ENCODE measurements at places on chromosomes 13 and 19.
A peak's percentile ranks its signal among the peaks of the same experiment; 100 is the strongest.

GRCh38 chr13:45276913-45277312 is 64.1 kb downstream of the TPT1 start:
- DNase-seq, result no peak

DNA sequence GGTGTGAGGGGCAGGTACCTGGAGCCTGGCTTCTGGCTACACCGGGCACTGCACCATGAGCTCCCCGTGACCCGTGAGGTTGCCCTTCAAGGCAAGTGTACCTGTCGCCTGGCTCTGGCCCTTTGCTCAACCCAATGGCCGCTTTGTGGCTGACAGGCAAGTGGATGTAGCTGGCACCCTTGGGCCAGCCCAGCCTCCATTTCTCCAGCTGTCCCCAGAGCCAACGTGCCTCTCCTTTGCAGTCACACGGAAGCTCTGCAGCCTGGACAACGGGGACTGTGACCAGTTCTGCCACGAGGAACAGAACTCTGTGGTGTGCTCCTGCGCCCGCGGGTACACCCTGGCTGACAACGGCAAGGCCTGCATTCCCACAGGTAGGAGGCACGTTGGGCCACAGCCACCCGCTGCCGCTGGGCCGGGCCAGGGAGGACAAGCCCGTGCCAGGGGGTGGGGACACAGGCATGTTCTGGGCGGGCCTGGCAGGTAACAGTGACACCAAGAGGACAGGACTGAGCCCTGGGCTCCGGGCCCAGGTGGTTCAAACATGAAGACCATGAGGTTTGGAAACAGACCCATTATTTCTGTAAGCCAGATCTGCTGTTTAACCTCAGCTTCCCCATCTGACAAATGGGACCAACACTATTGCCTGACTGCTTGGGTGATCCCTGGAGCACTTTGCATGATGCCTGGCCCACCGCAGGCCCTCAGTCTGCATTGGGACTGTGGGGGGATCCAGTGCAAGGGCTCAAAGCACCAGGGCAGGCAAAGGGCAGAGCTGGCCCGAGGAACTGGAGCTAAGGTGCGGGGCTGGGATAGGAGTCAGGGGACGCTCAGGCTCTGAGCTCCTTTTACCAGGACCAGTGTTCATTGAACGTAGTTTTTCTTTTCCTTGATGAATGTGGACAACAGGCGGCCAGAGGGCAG is 17.5 kb upstream of the PROZ start:
- no peak for DNase-seq

DNA sequence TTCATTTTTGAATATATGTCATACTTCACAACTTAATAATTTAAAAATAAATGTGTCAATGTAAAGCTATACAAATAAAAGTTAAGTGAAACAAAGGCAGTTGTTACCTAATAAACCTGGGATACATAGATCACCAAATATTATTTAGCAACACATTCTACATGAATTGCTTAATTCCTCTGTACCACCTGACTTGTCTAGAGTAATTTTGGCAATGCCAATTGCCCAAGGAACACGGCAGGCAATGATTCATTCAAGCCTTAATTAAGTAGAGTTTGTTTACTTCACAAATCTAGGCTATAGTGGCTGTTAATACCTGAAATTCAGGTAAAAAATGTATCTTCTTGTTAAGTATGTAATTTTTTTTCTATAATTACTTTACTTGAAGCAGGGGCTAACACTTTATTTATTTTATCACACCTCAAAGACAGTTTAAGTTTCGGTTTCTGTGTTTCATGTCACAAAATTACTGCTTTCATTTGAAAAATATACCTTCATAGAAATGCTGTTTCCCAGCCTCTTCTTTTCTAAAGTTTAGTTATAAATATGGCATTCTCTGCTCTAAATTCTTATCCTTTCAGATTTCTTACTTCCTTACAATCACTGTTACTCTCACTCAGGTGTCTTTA is 705.7 kb downstream of the SLITRK5 start:
- DNase-seq, result no peak

GRCh38 chr19:45613926-45614725 is 12.1 kb upstream of the GPR4 start:
- DNase-seq, result peak; percentile 43

DNA sequence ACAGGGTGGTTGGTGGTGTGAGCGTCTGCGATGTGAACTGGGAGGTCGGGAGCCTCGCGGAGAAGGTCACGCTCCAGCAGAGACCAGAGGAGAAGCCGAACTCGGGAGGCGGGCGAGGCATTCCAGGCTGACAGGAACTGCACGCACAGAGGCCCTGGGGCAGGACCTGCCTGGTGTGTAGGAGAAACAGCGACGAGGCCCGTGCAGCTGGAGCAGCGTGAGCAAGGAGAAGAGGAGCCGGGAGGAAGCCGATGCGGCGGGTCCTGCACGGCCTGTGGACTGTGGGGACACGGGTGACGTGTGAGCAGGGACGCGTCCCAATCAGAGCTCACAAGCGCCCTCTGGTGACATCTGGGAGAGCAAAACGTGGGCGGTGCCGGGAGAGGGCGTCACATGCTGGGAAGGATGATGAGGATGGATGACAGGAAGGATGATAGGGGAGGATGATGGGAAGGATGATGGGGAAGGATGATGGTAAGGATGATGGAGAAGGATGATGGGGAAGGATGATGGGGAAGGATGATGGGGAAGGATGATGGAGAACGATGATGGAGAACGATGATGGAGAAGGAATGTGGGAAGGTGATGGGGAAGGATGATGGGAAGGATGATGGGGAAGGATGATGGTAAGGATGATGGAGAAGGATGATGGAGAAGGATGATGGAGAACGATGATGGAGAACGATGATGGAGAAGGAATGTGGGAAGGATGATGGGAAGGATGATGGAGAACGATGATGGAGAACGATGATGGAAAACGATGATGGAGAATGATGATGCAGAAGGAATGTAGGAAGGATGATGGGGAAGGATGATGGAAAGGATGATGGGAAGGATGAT is 16.1 kb upstream of the MADCAM1 start:
- DNase-seq, result no peak

DNA sequence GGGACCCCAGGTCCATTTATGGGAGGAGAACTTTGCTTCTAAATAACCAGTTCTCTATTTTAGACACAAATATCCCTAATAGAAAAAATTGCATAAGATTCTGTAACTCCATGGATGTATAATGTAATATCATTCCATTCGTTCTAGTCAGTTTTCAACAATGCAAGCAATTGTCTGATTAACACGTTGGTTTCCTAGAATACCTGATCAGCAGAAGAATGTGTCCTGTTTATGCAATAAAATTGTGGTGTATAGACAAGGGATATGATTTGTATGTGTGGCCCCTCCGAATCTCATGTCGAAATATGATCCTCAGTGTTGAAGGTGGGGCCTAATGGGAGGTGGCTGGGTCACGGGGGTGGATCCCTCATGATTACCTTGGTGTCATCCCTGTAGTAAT is 62.1 kb downstream of the RUBCNL start:
- no peak for DNase-seq

DNA sequence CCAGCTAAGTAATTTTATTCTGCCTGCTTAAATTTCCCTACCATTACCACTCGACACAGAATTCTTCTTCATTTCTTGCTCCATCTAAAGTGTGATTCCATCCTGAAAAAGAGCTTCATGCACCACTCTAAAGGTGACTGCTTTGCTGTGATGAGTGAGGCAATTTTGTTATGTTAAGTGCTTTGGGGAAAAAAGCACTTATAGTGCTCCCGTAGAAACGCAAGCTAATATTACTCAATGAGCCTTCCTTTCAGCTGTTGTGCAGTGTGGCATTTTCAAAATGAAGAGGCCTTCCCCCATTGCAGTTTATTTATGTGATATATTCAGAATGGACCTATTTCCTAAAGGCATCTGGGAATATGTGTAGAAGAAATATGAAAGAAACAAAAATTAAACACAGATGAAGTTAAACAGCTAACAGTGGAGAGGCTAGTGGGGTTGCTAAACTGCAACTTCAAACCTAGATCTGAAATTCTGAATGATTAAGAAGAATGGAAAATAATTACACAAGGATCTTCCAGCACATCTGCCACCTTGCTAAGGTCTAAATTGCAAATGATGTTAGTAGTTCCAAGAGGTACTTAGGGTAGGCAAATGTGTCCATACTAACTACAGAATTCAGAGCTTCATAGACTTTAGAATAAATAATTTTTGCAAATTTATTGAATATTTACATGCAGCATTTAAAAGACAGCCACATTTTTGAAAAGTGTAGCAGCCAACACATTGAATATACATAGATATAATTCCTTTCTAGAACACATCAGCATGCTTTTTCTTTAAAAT is 211.7 kb downstream of the DCT start:
- DNase-seq, result no peak

DNA sequence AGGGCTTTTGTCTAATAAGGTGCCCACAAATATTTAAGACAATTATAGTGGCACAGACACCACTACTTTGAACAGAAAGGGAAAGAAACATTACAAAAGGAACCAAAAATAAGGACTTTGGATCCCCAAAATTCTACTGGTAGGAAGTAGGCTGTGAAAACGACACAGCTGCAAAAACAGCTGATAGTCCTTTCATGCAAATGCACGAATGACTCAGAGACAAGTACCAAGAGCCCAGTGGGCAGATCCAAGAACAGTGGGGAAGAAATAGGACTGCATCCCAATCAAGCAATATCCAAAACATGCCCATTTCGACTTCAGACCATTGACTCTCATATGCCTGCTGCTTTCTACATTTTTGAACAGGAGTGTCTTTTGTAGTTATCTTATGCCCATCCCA is 269.4 kb upstream of the NBEA start:
- DNase-seq, result no peak

DNA sequence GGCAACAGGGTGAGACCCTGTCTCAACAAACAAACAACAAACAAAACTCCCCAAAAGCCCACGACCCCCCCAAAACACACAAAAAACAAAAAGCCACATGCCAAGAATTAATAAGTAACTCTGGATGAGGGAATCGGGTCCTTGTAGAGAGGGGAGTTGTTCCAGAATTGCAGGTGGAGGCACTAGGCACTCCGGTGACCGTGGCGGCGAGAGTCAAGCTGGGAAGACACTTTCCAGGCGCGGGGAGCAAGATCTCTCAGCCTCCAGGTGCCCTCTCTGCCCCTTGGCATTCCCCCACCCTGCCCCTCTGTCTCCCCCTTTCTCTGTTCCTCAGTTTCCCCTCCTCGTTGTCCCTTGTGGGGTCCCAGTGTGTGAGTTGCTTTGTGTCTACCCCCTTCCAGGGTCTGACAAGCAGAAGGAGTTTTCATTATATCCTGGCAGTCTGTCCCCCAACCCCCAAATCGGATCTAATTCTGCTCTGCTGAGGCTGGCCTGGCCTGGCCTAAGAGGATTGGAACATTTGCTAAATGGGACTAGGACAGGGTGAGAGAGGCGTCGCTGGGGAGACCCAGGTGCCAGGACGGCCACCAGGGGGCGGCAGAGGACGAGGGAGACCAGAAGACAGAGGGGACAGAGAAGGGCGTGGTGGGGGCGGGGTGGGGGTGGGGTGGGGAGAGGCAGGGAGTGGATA is 8.3 kb upstream of the CRX start:
- DNase-seq, result no peak

GRCh38 chr19:47680858-47681332 is 32.3 kb upstream of the EHD2 start:
- no peak for DNase-seq

DNA sequence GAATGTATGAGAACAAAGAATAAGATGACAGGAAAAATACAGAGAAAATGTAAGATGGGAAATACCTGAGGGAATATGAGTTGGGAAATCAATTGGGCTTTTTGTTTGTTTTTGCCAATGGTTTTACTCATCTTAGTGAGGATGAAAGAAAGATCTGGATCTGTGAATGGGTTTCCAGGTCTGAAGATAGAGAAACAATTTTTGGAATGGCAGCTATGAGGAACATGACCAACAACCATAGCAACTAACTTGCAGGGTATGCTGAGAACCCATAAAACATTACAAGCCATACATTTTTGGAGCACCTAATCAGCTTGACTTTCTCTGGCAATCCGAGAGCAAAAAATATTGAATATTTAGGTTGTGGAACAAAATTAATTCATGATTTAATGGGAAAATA is 290.0 kb downstream of the KCTD12 start:
- no peak for DNase-seq

GRCh38 chr19:40707615-40708014 is 9.1 kb downstream of the COQ8B start:
- no peak for DNase-seq

DNA sequence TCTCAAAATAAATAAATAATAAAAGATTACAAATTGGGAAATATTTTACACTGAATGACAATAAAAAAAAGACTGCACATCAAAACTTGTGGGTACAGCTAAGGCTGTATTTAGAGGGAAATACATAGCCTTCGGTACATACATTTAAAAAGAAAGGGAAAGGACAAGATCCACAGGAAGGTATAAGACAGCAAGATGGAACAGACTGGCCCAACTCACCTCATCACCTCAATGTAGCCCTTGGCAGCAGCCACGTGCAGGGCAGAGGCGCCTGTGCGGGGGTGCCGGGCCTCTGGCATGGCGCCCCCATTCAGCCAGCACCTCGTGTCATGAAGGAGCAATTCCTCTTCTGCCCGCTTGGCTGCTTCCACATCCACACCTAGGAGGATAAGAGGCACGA is 14.2 kb downstream of the PPP1R12C start:
- no peak for DNase-seq

DNA sequence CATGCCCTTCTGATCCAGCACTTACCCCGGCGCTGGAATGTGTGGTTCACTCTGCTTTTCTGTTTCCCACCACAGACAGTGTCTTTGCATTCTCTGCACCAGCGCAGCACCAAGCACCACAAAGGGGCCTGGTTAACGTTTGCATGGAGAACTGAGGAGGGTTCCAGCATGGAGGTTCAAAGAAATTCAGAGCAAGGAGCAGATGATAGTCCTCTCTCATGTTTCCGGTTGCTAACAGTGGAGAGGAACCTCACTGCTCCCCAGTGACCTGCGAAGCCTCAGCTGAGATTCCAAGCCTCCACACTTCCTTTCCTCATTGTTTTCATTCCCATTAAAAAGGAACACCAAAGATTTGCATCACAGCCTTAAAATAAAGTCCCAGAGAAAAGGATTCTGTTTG is 99.7 kb downstream of the STARD13 start:
- DNase-seq, result no peak

DNA sequence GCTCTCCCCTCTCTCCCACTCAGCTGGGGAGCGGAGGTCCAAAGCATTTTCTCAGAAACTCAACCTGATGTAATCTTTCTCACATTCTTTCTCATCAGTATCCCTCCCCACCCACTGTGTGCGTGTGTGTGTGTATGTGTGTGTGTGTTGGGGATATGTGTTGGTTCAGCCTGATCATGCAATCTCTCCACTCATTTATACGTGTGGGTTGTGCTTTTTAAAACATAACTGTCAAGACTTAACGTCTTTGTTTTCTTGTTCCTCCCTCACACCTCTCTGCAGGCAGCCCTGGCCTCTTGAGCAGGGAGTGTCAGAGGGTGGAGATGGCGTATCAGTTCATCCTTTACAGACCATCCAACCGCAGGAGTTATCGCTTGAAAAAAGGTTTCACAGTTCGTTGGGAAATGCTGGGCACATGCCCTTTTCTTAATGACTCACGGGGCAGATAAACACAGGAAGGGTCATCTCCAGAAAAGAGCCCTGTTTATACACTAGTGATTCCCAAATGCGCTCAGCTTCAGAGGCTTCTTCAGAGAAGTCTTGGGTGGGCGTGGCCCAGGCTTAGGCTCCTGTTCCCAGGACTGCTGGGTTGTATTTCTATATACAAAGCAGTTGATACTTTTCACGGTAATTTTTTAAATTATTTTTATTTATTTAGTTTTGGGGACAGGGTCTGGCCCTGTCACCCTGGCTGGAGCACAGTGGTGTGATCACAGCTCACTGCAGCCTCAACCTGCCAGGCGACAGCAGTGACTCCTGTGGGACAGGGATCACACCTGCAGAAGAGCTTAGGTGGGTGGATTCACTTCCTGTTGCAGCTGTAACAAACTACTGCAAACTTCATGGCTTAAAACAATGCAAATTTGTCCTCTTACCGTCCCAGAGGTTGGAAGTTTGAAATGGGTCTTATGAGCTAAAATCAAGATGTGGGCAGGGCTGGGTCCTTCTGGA is 60.3 kb downstream of the CCDC70 start:
- DNase-seq, result no peak

Measured in brain pericyte (primary cell).